Muscle of leg (tissue), 16 donors: ENCODE measurements at places on chromosomes 6 and 20. TPM values are rescaled to one million over a fixed set of nuclear protein-coding genes. Genes with fewer than 3 reads are reported as not detected.

PAK5 gene
- 0.04 TPM for total RNA-seq

GTSF1L gene
- total RNA-seq: not detected

DNA sequence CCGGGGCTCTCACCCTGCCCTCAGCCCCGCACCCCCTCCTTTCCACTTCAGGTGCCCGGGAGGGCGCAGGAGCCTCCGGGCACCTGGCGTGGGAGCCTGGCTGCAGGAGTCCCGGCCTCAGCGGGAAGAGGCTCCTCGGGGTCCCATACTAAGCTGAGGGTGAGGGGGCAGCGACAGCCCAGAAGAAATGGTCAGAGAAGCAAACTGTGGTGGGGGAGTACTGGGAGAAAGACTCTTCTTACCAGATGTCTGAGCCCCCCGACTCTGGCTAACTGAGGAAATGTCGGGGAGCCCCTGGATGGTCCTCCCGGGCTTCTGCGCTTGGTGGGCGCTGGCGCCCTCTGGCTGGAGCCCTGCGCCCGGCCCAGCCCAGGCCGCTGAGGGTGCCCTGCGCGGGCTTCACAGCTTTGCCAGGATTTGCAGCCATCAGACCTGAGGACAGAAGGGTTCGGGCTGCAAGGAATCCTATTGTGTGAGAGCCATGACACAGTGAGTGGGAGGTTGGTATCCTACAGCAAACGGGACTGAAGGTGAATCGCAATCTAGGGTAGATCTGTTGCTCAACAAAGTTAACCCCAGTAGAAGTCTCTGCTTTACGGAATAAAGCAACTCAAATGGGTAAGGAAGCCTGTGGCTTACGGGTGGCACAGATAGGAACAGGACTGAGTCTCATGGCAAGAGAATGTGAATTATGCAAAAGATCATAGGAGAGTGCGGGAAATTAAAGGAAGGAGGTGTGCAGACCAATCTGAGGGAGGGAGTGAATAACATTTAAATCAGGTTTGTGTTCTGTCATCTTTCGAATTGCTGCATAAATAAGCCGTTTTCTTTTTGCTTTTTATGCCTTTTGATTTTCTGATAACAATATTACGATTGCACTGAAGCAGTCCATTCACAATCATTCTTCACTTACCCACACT, 639 bp upstream of the RCAN2 start:
- H3K4me3 ChIP-seq: peak overlapping the region; percentile 69
- H3K4me1 ChIP-seq: peaks cover 13% of the 10 kb centered on the region
- peaks cover 27% of the 10 kb centered on the region for H3K27me3 ChIP-seq
- peak; percentile 38 for DNase-seq

BPIFB4 gene
- total RNA-seq: 0.09 TPM

- no peak overlapping the region for H3K4me3 ChIP-seq
- no peak for DNase-seq
- no peaks in the 10 kb centered on the region for H3K4me1 ChIP-seq
Measured at GRCh38 chr6:1144842-1145767, 166.8 kb upstream of the FOXQ1 start.

GRCh38 chr20:48064929-48065328, 279.6 kb upstream of the SULF2 start:
- H3K4me3 ChIP-seq: no peak overlapping the region
- no peaks in the 10 kb centered on the region for H3K36me3 ChIP-seq
- no peak overlapping the region for H3K27ac ChIP-seq
- peaks cover 3% of the 10 kb centered on the region for H3K4me1 ChIP-seq
- H3K27me3 ChIP-seq: peaks cover 2% of the 10 kb centered on the region
- no peak for DNase-seq

GRCh38 chr6:118562959-118563358, 14.9 kb downstream of the PLN start:
- H3K4me1 ChIP-seq: no peaks in the 10 kb centered on the region
- no peak overlapping the region for H3K4me3 ChIP-seq
- H3K36me3 ChIP-seq: peaks cover 10% of the 10 kb centered on the region
- no peak for DNase-seq

DNA sequence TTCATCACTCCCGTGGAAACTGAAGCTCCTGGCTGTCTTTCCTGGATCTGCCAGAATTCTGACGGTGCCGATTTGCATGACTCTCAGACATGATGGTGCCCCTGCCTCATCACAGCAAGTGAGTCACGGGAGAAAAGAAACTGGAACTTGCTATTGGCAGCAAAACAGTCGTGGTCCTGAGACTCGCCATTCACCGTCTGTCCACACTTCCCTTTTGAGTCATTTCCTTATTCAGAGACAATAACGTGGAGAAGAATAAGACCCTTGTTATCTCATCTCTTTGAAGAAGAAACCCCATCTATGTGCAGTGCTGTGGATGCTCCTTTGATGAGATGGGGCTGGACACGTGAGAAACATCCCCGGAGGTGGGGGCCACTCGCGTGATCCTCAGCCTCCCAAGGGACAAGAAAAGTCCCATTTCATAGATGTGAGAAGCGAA, 4.2 kb downstream of the GPR31 start:
- peaks cover 6% of the 10 kb centered on the region for H3K4me1 ChIP-seq
- H3K4me3 ChIP-seq: no peak overlapping the region
- H3K27ac ChIP-seq: no peak overlapping the region
- no peaks in the 10 kb centered on the region for H3K36me3 ChIP-seq
- peaks cover 2% of the 10 kb centered on the region for H3K27me3 ChIP-seq

OSTM1 gene
- total RNA-seq: 16.5 TPM

DNA sequence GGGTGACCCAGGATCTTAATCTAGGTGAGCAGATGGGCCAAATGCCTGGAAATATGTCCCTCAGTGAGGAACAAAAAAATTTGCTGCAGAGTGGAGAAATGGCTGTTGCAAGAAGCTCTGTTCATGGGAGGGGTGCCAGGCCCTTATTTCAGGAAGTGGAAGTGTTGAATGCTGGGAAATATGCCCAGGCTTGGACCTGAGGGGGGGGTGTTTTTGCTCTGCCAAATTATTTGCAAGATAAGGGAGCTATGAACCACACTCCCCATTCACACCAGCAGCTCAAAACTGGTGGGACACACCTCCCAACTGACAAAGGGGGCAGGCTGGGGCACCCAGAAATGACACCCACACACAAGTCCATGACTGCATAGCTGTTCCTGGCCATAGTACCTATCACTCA, 8.7 kb downstream of the CST4 start:
- peak; percentile 8 for DNase-seq
- H3K27ac ChIP-seq: no peak overlapping the region
- peaks cover 2% of the 10 kb centered on the region for H3K27me3 ChIP-seq
- no peaks in the 10 kb centered on the region for H3K4me1 ChIP-seq

CST1 gene
- total RNA-seq: not detected

ACSS1 gene
- 10.5 TPM for total RNA-seq

BCKDHB gene
- total RNA-seq: 24.0 TPM

PREX1 gene
- total RNA-seq: 17.3 TPM

DNA sequence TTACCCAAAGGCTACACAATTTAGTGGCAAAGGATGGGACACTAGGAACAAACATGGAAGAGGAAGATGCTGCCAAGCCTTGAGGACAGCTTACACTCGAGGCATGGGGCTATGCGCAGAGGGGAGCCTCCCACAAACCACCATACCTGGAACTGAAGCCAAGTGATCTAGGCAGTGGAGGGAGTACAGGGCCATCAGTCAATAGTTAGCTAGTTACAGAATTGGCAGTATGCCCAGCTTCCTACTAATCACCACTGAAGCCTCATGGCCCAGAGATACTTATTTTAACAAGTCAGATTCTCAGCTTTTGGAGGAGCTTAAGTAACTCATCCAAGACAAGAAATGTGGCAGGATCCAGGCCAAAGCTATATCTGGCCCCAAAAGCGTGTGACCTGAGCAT, 226.6 kb upstream of the MOCS1 start:
- H3K36me3 ChIP-seq: no peaks in the 10 kb centered on the region
- H3K4me1 ChIP-seq: no peaks in the 10 kb centered on the region
- H3K27me3 ChIP-seq: no peaks in the 10 kb centered on the region
- H3K4me3 ChIP-seq: no peak overlapping the region
- no peak overlapping the region for H3K27ac ChIP-seq
- DNase-seq: no peak

DNA sequence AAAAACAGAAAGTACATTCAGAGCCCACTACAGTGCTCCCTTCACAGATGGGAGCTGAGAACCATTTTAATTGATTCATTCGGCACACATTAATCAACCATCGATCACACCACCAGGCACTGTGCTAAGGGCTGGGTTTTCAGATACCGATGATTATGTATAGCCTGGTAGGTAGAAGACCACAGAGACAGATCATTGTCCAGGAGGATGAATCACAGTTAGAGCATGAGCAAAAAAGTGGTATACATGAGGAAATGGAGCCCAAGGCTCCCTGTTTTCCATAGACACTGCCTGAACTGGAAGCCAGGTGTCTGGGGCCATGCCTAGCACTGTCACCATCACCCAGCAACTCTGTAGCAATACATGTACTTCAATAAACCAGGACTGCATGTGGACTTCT, 9.0 kb upstream of the PRDM1 start:
- H3K27me3 ChIP-seq: peaks cover 6% of the 10 kb centered on the region
- H3K4me1 ChIP-seq: no peaks in the 10 kb centered on the region
- H3K36me3 ChIP-seq: no peaks in the 10 kb centered on the region
- no peak for DNase-seq
- H3K4me3 ChIP-seq: no peak overlapping the region

GRCh38 chr6:140071601-140072062, 697.2 kb upstream of the CITED2 start:
- no peak for DNase-seq
- H3K36me3 ChIP-seq: no peaks in the 10 kb centered on the region
- no peak overlapping the region for H3K4me3 ChIP-seq
- H3K27ac ChIP-seq: no peak overlapping the region
- H3K4me1 ChIP-seq: peaks cover 2% of the 10 kb centered on the region

DNA sequence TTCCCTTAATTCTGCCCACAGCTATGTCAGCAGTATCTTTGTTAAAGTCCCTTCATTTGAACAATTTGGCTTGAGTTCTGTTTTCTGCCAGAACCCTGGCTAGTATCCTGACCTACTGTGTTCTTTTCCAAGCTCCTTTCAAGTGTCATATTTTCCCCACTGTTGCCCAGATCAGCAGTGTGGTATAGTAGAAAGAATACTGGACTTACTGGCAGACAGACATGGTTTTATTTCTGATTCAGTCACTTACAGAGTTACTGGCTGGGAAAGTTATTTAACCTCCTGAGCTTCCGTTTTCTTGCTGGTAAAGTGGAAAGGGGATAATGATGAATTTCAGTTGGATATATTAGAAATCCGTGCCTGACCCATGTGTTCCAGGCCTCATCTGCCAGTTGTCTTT, 39.8 kb upstream of the RAB23 start:
- no peaks in the 10 kb centered on the region for H3K36me3 ChIP-seq
- H3K4me1 ChIP-seq: peaks cover 5% of the 10 kb centered on the region
- no peak overlapping the region for H3K4me3 ChIP-seq
- peak; percentile 83 for DNase-seq
- H3K27me3 ChIP-seq: no peaks in the 10 kb centered on the region

SLC17A9 gene
- 1.7 TPM for total RNA-seq

DNA sequence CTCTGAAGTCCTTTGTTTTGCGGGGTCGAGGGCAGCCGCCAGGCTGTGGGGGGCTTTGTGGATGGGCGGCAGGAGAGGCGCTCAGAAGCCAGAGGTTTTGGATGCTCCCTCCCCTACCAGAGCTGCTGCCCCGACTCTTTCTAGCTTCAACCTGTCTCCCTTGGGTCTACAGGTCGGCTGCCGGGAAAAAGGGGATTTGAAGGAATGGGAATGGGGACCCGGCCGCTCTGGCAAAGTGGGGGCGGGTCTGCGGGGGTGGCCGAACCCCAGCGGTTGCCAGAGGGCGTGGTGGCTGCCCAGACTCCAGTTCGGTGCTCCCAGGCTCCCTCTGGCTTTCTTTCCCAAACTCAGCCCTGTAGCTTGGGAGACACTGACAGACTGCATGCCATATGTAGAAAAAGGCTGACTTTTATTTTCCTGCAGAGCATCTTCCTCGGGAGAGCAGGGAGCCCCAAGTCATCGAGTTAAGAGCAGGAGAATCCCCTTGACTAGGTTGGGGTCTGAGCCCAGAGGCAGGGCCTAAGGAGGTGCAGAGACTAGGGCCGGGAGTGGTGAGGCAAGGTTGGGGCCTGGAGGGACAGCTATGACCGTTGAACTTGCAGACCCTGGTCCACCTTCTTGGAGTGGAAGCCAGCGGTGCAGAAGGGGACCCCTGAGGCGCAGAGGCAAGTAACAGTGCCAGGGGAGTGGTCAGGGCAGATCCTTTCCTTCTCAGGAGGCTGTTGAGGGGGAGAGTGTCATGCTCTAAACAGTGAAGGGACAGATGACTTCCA, 1.4 kb upstream of the PPP1R18 start:
- peak overlapping the region; percentile 99 for H3K4me3 ChIP-seq
- peaks cover 35% of the 10 kb centered on the region for H3K36me3 ChIP-seq
- peak overlapping the region; percentile 99 for H3K27ac ChIP-seq
- DNase-seq: peak; percentile 79

DNA sequence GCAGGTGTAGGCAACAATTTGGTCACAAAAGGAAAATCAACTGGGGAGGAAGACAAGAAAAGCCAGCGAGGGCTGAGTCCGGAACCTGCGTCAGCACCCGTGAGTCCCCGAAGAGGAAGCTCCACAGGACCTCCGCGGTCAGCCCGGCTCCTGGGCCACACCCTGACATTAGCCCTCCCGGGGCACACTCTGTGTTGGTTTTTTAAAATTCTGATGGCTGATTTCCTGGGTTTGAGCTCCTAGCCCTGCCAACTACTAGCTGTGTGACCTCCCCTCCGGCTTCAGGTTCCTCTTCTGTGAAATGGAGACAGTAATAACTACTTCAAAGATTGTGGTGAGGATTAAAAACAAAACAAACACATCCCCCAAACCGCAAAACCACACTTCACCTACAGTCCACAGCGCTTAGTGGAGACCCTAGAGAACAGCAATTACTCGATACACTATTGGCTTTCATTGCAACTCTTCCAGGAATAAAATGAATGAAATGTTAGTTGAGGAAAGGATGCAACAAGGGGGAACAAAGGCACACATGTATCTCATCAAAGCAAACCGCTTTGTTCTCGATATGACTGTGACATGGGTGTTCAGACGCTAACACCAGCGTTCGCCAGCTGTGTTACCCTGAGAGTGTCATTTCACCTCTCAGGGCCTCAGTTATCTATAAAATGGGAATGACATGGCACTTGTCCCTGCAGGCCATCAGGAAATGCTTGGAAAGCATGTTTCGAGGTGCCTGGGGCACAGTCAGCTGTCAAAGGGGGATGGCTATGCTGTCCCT, 985 bp downstream of the ZBP1 start:
- H3K27ac ChIP-seq: peak overlapping the region; percentile 13
- DNase-seq: peak; percentile 28
- peaks cover 7% of the 10 kb centered on the region for H3K27me3 ChIP-seq
- no peak overlapping the region for H3K4me3 ChIP-seq
- peaks cover 13% of the 10 kb centered on the region for H3K4me1 ChIP-seq
- no peaks in the 10 kb centered on the region for H3K36me3 ChIP-seq

- no peak overlapping the region for H3K4me3 ChIP-seq
- peaks cover 44% of the 10 kb centered on the region for H3K4me1 ChIP-seq
- H3K27ac ChIP-seq: peak overlapping the region; percentile 88
Measured at GRCh38 chr20:574297-574942, 30.8 kb upstream of the CSNK2A1 start.

DNA sequence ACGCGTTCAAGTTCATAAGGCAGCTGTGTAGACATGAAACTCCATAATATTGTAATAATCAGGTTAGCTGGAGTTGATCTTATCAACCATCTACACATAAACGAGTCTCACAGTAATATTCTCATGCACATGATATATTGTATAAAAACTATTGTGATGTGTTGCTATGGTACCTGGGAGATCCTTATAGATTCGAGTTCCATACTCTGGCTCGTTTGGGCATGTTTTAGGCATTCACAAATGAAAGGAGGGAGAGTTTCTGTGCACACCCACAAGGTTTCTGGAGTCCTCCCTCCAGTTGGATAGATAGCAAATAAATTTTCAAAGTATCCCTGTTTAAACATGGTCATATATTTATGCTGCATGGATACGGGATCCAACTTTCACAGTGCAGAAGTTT, 567.5 kb upstream of the SLC35B3 start:
- no peak overlapping the region for H3K4me3 ChIP-seq
- no peaks in the 10 kb centered on the region for H3K36me3 ChIP-seq
- no peaks in the 10 kb centered on the region for H3K4me1 ChIP-seq
